ENCODE measurements at places on chromosomes 2 and 18. TPM values are rescaled to one million over a fixed set of nuclear protein-coding genes. Genes with fewer than 3 reads are reported as not detected.

DNA sequence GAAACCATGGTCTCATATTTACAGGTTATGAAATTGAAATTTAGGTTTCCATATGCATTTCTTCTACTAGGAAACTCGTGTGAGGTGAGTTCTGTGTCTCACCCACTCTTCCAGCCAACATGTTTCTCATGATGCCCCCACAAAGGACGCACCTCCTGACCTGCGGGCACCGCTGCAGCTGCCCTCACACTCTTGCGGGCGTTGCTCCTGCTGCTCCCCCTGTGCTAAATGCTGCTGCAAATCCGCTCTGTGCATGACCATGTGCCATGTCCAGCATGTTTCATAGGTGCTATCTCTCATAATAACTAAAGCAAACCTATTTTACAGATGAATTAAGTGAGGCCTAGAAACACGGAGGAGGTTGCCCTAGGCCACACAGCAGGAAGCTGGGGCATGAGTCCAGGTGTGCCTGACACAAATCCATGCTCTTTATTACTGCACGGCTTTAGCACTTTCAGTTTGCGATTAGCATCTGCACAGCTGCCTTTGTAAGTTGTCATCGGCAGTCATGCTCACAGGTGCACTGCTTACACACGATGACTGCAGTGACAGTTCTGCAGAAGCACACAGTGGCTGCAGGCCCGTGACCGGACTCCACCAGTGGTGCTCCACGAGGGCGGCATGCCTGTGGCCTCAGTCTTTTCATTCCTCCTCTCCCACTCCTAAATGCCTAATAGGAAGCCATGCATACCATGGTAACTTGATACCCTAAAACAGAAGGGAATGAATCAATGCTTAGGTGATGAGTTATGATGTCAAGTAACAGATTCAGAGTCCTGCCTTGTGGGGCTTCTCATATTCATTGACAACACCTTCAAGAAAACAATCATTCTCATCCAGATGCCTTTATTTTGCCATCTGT lies 14.9 kb upstream of the GALR1 start:
- DNase-seq = peak; percentile 33

DNA sequence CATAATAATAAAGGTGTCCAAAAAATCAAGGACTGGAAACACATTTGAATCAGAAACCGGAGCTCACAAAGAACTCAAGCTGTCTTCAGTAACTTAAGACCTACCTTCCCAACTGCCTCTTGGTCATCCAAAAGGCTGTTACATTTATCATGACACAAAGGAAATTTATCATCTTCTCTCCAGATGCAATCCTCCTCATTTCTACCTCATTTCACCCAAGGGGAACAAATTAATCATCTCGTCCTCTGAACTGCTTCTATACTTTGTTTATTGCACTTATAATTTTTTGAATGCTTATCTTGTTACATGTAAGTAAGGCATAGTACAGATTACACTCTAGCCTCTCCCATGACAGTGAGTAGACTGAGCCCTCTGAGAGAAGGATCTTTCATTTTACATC lies 105.1 kb upstream of the RGPD4 start:
- no peak for DNase-seq

REG3G gene
- not detected for polyA plus RNA-seq

GRCh38 chr2:127597984-127598380 lies 48.0 kb upstream of the GPR17 start:
- peak; percentile 73 for DNase-seq

DNA sequence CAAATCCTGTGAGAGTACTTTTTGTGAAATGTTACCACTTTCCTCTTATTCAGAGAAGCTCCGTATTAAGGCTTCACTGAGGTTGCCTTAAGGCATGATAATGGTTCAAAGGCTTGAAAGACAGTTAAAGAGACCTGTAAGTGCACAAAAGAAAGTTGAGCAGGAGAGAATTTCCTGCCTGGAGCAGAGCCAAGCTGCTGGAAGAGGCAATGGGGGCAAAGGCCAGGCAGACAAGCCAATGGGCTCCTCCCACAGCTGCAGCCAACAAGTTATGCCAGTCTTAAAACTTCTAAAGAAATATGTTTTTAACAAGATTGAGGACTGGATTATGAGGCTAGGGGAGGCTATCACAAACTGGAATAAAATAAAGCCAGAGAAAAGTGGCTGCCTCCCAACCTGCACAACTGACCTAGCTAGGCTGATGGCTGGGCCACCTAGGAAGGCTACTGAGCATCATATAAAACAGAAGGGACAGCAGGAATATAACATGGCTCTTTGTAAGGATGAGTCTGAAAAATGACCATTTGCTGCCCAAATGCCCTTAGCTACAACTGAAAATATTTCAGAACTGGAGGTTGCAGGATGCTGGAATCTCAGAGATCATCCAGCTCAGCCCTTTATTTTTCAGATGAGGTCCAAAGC lies 2.1 kb downstream of the IL1B start:
- DNase-seq = no peak

Measured in fibroblast of lung (primary cell).